ENCODE measurements at places on chromosomes 1 and 21. TPM values are rescaled to one million over a fixed set of nuclear protein-coding genes. Genes with fewer than 3 reads are reported as not detected.

Gene C1orf53
- total RNA-seq = 2.4 TPM

Gene IRF6
- total RNA-seq = 0.59 TPM

Gene FAM72B
- total RNA-seq = 2.5 TPM

Gene AVPR1B
- total RNA-seq = not detected

Gene KIF26B
- total RNA-seq = 71.3 TPM

Measured in smooth muscle cell of the umbilical artery (primary cell).